ENCODE measurements at places on chromosomes 12 and 14.

GRCh38 chr14:71229875-71230274 is 322.6 kb downstream of the PCNX1 start:
- no peak for DNase-seq

GRCh38 chr14:51638071-51638944 is 13.4 kb upstream of the FRMD6 start:
- no peak for DNase-seq

DNA sequence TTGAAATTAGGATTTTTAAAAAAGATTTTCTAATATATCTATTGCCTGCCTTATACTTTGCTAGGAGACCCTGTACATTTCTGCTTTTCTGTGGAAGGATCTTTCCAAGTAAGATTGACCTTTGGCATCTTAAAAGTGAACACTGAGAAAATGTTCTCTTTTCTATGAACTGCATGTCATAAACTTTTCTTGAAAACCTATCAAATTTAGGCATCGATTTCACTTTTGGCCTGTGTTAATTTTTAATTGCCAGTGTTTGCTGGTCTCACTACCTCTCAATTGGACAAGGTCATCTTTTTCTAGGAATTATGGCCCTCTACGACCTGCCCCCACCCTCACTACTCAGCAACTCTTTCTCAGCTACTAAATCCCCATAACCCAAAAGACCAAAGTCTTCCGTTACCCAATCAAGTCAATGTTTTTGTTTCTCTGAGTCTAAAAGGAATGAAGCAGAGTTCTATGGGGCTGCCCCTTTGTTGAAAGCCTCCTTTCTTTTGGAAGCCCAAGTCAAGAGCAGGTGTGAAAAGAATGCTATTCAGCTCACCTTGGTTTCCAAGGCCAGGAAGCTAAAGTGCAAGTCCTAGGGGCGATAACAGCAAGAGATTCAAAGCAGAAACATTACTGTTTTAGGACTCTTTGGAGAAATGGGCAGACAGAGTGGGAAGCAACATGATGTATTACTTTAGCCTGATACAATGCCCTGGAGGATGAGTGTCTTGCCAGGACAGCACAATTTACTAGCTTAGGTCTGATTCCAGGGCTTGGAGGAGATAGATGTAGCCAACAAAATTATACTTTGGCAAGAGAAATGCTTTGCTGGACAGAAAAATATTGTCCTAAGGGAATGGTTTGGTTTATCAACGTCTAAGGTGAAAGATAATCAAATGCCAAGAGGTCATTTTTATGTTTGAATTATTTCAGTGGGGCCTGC is 55.0 kb downstream of the IGF1 start:
- no peak for DNase-seq

DNA sequence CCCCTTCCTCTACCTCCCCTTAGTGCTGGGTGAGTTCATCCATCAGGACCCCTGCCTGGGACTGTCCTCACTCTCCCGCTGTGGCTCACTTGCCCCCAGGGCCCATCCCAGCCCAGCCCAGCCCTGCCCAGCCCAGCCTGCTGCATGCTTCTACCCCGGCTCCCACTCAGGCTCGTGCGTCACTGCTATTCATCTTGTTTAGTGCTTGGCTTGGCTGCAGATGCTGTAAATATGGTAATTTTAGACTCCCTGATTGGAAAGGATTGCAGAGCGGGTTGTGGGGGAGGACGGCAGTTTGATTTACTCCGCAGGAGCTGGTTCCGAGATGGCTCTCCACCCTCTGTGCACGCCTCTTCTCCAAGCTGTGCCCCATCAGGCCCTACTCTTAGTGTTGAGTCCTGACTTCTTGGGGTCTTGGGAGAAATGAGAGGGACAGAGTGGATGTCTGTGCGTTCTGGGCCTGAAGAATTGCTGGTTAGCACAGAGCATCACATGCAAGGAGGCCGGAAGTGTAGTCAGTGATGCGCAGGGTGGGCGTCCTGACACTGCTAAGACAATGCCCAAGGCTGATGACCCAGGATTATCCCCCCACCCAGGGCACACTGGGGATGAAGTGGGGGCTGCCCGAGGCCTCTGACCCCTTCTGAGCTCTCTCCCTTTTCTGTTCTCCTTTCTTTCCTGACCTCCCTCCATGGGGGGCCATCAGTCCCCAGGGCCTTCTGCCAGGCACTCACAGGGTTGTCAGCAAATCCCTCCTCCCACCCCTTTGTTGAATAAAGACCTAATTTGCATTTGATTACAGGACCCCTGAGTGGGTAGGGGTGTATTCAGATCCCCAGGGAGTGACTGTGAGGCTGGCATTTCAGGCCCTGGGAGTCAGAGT is 244.4 kb downstream of the ZFP36L1 start:
- DNase-seq: peak; percentile 96

DNA sequence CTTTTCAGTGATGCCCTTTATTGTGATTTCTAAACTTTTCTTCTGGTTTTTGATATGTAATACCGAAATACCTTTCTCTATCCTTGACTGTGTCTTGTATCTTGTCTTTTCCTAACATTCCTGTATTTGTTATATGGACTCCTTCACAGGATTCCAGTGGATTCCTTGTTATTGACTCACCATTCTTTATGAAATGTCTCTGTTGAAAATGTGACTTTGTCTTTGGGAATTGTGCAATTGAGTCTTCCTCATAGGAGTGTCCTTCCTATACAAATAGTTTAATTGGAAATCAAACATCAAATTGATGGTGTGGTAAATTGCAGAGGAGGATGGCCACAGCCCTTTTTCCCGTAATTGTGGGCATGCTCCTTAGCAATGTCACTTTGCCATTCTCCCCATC is 296.6 kb upstream of the KITLG start:
- no peak for DNase-seq

- DNase-seq: no peak
These were observed 340.4 kb downstream of the SLC6A15 start for GRCh38 chr12:84572196-84572595.

- no peak for DNase-seq
These were observed 2.8 kb downstream of the PSMB11 start for GRCh38 chr14:23044840-23045239.

DNA sequence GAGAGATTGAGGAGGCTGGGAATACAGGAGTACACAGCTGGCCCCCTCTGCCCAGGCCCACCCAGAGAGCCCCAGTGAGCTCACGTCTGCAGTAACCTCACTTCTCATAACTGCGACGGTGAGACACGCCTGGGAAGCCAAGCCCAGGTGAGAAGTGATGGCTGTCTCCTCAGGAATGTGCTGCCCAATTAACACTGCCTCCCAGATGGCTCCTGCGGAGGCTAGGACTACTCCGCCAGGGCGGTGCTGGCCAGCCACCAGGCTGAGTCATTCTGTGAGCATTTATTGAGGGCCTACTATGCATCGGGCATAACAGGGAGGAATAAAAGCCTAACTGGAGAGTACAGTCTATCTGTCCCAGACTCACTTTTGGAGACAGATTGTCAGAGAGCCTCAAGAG is 9.3 kb upstream of the TMEM106C start:
- no peak for DNase-seq

DNA sequence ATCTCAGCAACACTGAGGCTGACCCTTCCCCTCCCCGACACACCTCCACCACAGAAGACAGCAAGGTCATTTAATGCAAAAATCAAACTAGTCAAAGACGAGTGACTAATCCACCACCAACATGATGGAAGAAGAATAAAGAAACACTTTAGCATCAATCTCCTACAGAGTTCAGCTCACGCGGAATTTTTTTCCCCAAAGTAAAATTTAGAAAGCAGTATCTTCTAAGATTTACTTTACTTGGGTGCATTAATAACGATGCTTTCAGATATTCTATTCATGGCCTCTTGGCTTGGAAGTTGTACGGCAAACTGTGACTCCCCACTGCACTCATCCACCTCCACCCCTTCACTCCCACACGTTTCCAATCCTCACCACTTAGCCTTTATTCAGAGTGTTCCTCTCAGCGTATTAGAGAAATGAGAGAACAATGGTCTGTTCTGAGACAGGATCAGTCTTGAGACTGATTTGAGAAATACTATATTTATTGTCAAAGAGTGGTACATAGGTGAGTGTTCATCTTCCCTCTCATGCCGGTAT is 1.9 kb downstream of the EGLN3 start:
- no peak for DNase-seq

- no peak for DNase-seq
These were observed 12.7 kb downstream of the NUP107 start for GRCh38 chr12:68699486-68699885.

GRCh38 chr14:31297701-31298344 is 90.2 kb upstream of the HECTD1 start:
- DNase-seq: no peak

DNA sequence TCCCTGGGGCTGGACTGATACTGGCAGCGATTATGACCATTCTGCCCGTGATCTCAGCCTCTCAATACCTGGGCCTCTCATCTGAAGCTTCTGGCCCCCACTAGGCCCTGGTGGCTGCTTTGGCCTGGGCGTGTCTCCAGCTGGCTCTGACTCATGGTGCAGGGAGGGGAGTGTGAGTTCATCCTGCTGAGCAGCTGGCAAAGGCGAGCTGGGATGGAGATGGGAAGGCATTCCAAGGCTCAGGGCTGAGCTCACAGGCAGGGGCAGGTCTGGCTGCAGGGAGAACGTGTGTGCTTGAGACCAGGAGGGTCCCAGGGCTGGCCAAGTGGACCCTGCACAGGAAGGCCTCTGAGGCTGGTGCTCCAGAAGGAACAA is 221.8 kb downstream of the TMEM121 start:
- no peak for DNase-seq

DNA sequence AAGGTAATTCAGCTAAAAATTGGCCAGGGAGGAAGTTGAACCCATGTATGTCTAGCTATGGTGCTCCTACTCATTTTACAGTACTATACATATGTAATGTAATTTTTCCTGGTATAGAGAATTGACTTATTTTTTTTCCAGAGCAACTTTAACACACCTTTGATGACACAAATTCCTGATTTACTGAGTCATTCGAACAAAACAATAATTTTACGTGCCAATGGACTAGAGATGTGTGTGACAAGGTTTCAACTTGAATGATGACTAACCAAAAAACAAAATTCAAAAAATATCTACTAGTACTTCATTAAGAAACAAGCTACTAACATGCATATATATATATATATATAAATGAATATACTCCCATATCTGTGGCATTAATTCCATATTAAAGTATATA is 180.5 kb downstream of the KITLG start:
- no peak for DNase-seq

DNA sequence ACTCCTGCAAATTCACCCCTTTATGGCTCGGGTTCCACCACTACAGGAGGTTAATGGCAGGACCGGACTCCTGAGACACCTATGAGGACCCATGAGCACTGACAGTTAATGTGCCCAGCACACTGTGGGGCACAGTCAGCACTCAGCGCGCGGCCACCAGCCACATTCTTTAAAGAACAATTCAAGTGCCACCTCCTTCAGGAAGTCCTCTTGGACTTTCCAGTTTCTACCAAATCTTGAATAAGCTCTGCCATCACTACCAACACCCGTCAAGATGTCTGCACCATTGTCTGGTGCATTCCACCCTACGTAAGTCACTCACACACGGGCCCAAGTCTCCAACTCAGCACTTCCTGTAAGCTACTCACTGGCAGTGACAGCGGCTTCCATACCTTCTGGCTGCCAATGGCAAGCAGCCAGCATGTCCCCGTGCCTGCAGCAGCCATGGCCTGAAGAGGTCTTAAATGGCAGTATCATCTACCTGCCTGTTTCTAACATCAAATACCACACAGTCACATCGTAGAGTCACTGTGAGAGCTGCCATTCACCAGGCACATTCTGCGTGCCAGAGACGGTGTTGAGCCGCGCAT is 48.5 kb downstream of the CDC42BPB start:
- DNase-seq: no peak

DNA sequence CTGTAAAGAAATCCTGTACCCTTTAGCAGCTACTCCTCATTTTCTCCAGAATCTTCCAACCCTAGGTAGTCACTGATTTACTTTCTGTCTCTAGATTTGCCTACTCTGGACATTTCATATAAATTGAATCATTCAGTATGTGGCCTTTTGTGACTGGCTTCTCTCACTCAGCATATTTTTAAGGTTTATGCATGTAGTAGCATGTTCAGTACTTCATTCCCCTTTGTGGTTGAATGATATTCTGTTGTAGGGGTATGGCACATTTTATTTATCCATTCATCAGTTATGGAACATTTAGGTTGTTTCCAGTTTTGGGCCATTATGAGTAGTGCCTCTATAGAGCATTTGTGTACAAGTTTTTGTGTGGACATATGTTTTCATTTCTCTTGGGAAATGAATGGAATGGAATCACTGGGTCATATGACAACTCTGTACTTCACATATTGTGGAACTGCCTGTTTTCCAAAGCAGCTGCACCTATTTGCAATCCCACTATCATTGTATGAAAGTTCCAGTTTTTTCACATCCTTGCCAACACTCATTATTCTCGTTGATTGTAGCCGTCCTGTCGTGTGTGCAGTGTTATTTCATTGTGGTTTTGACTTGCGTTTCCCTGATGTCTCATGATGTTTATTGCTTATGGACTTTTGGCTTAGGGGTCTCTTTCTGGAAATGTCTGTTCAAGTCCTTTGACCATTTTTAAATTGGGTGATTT is 57.2 kb downstream of the ATF7IP start:
- no peak for DNase-seq

DNA sequence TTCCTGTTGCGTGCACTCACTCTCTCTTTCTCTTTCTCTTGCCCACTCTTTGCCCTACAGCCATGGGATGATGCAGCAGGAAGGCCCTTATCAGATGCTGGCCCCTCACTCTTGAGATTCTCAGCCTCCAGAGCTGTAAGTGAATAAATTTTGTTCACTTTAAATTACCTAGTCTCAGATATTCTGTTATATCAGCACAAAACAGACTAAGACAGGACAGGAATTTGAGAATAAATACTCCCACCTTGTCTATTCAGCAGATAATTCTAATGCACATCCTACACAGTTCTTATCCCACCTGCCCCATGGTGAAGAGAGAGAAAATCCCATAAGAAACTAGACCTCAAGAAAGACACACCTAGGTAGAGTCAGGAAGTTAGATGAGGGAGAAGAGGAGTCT is 25.8 kb upstream of the G2E3 start:
- no peak for DNase-seq

DNA sequence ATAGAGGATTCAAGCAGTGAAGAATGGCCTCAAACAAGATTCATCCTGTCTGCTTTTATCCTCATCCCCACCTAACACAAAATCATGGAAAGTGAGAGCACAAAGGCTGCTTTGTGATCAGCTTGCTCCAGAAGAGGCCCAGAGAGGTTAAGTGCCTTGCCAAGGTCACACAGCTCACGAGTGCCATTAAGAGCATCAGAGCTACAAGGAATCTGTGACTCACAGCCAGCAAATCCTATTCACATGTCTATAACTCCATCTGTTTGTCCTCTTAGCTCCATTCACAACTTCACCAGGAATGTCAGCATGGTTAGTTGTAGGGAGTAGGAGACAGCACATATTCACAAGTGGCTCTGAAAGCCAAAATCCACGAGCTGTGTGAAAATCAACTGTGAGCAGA is 79.8 kb downstream of the TTC9 start:
- DNase-seq: no peak
